Activated CD8-positive, alpha-beta T cell treated with anti-CD3 and anti-CD28 coated beads for 36 hours (primary cell): ENCODE measurements at places on chromosomes 7 and 10.

DNA sequence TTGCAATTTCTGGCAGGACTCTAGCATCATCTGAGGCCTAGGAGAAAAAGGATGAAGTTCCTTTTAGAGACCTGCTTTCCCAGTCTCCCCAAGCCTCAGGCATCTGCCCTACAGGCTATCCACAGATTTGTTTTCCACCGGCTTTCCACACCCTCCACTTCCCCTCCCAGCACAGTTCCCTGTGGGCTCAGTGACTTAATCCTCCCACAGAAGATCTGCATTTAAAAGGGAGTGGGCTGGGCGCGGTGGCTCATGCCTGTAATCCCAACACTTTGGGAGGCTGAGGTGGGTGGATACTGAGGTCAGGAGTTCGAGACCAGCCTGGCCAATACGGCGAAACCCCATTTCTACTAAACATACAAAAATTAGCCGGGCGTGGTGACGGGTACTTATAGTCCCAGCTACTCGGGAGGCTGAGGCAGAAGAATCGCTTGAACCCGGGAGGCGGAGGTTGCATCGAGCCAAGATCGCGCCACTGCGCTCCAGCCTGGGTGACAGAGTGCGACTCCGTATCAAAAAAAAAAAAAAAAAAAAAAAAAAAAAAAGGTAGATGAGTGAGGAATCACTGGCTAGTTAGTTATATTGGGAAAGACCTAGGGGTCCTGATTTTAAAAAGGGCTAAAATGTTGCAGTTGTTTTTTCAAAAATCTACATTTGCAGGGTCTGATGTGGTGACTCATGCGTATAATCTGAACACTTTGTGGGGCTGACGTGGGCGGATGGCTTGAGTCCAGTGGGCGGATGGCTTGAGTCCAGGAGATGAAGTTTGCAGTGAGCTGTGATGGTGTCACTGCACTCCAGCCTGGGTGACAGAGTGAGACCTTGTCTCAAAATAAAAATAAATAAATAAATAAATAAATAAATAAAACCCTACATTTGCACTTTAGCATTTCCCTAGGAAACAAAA, 119.5 kb downstream of the BAMBI start:
- no peak for DNase-seq

DNA sequence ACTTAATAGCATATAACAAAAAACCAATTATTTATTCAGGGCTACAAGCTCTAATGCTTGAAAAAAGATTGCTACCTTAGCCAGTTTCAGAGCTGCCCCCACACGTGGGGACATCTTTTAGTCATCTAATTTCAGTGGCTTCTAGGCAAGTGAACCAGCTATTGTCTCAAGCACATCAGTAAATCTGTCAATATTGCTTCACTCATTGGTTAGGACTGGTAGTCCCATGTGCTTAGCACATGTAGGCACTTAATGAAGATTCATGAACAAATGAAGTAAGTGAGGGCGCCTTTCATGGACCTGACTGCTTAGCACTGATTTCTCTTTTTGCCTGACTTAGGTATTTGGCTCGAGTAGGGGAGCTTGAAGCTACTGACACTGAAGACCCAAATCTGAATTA, 19.6 kb downstream of the ENTPD7 start:
- DNase-seq, result no peak

DNA sequence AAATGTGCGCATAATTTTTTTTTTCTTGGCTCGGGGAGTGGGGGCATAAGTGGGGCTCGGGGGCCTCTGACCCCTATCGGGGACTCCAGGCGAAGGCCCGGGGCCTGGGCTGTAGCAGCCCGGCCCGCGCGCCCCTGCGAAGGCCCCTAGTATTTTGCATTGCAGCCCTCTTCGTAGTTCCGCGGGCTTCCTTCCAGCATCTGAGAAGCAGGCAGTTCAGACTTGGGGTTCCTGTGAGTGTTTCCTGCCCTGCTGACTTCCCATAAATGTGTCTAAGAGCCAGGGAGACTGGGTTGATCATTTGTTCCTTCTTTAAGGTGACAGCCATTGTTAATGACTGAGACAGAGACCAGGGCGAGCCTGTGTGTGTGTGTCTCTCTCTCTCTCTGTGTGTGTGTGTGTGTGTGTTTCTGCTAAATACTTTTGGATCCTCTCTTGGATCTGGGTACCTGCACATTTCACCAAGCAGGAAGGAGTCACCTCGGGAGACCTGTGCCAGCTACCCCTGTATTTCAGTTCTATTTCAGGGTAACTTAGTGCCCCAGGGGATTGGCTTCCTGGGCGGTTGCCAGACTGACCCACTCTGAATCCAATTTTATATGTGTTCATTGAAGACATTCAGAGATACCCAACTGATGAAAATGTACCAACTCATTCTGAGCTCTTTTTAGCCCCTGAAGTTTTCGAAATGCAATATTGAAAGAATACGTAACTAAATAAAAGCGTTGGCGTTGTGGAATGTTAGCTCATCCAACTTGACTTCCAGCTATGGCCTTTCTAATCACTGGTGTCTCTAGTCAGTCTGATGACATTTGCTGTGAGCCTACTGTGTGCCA, 805 bp downstream of the MSRB2 start:
- peak; percentile 47 for DNase-seq

GRCh38 chr10:70674560-70675495, 2.5 kb downstream of the ADAMTS14 start:
- no peak for DNase-seq

DNA sequence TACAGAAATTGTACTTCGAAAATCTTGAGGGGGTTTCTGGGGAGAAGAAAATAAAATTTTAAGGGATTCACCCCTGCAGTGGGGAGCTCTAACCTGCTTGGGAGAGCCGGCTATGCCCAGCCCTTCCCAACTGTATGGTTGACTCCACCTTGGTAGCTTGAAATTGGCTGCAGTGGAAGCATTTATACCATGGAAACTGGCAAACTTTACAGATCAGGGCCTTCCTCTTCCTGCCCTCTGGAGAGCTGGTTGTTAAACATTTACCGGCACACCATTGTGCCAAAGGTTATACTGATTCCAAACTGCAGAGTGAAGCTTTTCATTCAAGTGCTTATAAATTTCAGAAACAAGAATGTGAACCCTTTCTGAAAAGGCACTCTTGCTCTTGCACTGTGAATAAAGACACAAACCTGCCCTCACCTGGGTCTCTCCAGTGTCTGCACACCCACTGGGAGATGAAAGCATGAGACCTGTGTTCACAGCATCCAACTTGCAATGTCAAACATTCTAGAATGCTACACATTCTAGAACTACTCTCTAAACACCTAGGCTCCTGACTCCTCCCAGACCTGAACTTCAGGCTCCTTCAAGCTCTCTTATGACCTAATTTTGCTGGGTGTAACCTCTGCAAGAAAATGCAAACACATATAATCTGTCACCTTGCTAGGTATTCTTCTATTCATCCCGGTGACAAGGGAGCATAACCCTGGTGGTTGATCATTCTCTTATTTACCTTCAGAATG, 44.7 kb downstream of the ABLIM1 start:
- no peak for DNase-seq

- no peak for DNase-seq
These were observed 216.4 kb downstream of the CRPPA start for GRCh38 chr7:16204953-16205352.

DNA sequence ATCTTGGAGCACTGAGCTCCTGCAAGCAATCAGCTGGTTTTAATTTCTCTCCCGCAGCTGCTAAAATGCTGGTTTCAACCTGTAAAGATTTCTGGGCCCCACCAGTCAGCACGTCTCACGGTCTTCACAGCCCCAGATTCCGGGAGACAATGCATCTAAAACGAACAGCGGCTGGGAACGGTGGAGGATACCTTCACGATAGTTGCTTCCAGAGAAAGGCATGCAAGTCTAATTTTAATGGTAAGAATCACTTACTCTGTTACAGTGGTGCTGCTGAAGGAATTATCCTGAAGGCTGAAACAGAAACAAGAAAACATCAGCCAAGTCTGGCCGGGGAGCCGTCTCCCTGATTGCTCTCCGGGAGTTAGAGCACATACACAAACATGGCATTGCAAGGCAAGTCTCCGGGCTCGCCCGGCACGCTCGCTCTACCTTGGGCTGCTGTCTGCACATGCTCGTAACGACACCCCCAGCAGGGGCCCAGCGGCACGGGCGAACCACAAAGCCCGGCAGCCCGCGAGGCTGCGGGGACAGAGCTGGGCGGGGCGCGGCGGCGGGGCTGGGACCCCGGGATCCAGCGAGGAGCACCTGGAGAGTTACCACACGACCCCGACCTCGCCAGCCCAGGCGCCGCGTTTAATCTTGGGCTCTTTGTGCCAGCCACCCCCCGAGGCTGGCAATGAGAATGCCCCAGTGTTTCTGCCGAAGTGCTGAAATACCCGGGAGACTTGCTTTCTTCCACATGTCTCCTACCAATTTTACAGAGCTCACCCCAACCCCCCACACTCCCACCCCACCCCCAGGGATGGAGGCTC, at the start of gene FAM13C:
Gene FAM13C (minus strand): TSS at position 406 of the 815 bp plus-strand sequence. CDS start 89 bp downstream, at position 317.
- DNase-seq, result peak; percentile 19
